Femur (tissue), 1 donor: ENCODE measurements at places on chromosomes 2 and 18.
A peak's percentile ranks its signal among the peaks of the same experiment; 100 is the strongest.

GRCh38 chr18:11981543-11982366 lies 448 bp downstream of the IMPA2 start:
- peak; percentile 62 for DNase-seq

DNA sequence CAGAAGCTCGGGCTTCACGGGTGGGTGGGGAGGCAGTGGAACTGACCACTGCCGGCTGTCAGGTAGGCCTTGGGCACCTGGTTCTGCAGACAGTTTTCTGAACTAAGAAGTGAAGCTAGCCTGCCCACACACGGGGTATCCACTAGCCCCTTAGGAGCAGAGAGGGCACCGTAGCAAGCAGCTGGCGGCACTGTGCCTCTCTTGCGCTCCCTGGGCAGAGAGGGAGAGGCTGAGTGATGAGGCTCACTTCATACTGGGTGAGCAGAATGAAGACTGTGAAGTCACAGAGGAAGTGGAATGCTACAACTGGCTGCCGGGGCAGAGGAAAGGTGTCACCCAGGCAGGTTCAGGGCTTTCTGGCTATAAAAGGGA lies 753 bp downstream of the ITPRIPL1 start:
- no peak for DNase-seq

- no peak for DNase-seq
These were observed 209.2 kb downstream of the ZNF407 start for GRCh38 chr18:74806700-74807416.

DNA sequence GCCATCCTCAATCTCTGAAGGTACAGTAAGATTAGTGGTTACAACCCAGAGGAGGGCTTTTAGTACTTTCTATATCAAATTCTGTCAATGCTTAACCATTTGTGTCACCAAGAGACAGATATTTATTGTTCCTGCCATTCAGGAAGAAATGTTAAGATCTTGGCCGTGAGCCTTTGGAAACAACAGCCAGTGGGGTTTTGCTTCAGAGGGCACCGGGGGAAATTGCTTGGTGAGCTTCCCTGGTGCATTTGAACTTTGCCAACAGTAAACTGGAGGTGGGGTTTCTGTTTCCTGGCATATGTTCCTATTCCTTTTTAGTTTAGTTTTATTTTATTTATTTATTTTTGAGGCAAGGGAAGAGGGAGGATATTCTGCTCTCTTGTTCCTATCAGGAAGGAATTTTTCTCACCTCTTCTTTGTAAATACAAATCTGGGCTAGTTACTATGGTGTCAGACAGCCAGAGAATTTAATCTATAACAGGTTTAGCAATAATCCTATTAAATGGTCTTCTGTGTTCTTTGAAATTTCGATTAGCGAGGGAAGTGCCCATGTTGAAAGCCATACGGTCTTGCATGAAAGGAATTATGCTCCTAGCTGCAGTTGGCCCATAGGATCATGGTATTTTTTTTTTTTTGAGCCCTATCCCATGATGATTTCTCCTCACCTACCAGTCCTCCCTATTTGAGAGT lies 95.7 kb downstream of the MAIP1 start:
- DNase-seq = no peak

DNA sequence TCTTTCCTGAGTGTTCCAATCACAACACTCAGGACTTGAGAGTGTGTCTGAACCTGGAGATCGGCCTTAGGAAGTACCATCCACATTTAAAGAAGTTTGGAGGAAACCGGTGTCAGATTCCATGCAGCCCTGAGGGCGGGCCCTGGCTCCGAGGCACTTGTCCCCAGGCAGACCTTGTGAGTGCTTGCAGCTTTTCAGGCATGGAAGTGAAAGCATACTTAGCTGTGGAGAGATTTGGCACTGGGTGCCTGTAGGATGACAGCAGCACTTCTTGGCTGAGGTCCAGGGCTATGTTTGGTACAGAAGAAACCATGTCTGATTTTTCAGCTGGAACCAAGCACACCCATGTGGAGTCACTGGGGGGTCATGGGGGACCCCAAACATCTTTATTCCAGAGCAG lies 230.8 kb downstream of the SEPTIN10 start:
- DNase-seq = peak; percentile 75

- no peak for DNase-seq
These were observed 118.2 kb downstream of the ZNF516 start for GRCh38 chr18:76376668-76377358.

DNA sequence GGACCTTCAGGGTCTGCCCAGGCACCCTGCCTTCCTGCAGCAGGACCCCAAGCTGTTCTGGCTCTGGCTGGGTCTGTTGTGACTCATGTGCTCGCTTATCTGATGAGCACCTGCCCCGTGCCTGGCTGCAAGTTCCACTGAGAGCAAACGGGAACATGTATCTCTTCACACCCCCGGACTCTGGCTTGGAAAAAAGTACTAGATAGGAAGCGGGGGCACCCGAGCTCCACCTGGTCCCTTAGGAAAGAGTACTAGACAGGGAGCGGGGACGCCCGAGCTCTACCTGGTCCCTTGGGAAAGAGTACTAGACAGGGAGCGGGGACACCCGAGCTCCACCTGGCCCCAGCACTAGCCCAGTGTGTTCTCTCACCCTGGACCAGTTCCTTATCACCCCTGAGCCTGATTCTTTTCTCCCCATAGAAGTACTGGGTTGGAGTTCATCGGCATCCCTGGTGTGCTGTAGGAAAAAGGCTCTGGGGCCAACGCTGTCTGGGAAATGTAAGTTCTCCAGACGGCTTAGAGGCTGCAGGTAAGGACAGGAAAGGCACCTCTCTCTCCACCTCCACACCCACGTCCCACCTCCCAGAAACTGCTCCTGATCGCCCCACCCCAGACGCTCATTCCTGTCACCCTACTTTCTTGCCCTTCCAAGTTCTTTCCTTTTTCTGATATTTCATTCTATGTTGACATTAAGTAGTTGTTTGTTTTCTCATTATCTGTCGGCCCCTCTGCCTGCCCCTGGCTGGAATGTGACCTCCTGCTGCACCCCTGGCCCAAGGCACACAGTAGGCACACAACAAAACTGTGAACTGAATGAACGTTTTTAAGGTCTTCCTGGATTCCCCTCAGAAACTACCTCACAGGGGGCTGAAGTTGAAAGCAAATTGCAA lies 40.2 kb downstream of the HDAC4 start:
- DNase-seq = no peak

DNA sequence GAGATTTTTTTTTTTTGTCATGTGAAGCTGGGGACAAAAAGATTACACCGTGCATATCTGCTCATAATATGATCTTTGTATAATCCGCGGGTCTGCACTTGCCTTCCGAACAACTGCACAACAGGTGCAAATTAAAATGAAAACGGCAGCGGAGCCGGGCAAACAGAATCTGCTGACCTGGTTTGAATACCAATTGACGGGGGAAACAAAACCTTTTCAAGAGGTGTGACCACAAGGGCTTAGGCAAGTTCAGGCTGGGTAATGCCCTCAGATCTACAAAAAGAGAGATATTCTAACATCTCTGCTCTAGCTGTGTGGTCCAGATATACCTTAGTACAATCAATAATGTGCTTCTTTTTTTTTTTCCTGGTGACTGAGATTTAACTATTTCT lies 88.5 kb downstream of the ZEB2 start:
- peak; percentile 45 for DNase-seq

GRCh38 chr18:12928641-12929040 lies 19.2 kb upstream of the SEH1L start:
- no peak for DNase-seq

DNA sequence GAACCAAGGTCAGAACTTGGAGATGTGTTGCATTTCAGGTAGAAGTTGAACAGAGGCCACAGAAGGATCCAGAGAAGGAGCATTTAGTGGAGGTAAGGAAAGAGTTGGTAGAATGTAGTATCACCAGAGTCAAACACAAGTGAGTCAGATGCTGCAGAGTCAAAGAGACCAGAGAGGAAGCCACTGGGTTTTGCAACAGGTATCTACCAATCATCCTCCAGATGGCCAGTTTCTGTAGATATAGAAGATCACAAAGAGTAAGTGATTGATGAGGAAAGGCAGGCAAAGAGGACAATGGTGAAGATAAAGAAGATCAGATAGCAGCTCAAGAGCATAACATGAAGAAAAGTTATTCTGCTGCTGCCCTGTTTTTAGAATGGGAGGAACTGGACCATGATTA lies 75.9 kb downstream of the GTF3C3 start:
- no peak for DNase-seq

GRCh38 chr2:226915846-226916360 lies 80.0 kb downstream of the RHBDD1 start:
- DNase-seq = no peak

DNA sequence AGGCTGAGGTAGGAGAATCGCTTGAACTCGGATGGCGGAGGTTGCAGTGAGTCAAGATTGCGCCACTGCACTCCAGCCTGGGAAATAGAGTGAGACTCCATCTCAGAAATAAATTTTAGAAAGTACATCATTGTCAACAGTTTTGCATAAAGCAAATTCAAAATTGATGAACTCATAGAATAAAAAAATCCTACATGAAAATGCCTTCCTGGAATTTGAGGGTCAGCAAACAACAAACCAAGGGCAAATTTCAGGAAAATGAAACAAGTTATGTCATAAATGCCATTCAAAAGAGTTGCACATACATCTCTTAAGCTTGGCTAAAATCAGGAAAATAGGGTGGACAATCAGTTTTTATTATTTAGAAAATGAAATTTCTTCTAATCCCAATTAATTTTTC lies 45.1 kb downstream of the COL5A2 start:
- DNase-seq = no peak

DNA sequence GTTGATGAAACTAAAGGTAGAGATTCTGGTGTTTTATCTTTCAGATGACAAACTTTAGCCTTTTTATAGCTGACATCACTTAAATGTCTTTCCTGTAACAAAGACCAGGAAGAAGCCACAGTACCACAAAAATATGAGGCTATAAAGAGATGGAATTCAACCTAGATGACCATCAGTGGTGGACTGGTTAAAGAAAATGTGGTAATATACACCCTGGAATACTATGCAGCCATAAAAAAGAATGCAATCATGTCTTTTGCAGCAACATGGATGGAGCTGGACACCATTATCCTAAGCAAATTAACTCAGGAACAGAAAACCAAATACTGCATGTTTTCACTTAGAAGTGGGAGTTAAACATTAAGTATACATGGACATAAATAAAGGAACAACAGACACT lies 18.3 kb upstream of the HNRNPLL start:
- DNase-seq = no peak

GRCh38 chr18:75735291-75735690 lies 307.8 kb upstream of the SMIM21 start:
- no peak for DNase-seq

- DNase-seq = no peak
These were observed 123.4 kb downstream of the GULP1 start for GRCh38 chr2:188414869-188415753.

DNA sequence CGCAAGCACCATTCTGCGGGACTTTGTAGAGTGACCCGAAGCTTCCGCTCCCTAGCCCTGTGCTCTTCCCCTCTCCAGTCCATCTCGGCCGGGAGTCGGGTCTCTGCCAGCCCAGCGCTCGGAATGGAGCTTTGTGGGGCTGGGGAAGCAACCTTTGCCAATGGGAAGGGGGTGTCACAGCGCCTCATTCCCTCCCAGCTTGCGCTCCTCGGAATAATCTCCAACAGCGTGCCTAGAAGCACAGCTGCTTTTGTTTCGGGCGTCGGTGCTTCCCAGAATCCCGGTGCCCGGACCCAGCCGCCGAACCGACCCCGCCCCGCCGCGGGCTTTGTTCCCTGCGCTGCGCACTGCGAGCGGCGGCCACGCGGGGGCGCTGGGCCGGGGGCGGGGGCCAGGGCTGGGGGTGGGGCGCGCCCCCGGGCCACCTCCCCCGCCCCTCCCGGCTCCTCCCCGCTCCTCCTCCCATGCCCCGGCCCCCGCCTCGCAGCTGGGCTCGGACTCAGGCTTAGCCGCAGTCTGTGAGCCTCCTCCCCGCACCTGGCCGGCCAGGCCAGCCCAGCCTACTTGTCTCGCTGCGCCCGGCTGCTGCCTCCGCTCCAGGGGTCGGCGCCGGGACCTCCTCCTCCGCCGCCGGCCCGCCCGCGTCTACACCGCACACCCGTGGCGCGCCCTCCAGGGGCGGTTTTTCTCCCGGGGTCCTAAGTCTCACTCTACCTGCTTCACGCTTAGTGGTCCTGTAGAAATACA lies 77.7 kb upstream of the SMAD2 start:
- peak; percentile 87 for DNase-seq

- DNase-seq = no peak
These were observed 30.6 kb downstream of the ITGB6 start for GRCh38 chr2:160169471-160169870.

DNA sequence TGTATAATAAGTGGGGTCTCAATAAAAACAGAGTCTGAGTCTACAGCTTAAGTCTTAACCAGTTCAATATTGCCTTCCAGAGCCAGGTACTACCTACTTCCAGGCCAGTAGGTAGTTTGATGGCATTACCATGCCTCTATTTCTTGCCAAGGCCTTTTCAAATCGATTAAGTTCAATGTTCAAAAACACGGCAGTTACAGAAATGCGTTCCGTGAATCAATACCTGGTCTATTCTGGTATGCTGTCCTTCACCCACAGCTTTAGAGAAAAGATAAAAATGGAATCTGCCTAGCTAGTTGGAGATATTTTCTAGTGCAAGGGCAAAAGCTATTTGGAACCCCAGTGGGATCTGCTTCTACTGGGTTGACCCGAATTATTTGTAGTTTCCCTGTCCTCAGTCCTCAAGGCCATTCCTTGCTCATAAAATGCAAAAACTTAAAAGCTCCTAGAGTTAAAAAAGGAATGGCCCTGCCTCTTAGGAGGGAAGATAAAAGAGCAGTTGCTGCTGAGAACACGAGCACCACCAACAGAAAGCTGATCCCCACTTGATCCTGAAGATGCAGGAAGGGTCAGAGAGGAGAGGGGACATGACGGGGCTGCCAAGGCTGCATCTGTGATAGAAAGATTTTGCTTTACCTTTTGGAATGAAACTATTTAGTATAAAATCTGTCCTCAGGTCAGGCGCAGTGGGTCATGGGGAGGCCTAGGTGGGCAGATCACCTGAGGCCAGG lies 109.6 kb upstream of the SCG2 start:
- DNase-seq = no peak

DNA sequence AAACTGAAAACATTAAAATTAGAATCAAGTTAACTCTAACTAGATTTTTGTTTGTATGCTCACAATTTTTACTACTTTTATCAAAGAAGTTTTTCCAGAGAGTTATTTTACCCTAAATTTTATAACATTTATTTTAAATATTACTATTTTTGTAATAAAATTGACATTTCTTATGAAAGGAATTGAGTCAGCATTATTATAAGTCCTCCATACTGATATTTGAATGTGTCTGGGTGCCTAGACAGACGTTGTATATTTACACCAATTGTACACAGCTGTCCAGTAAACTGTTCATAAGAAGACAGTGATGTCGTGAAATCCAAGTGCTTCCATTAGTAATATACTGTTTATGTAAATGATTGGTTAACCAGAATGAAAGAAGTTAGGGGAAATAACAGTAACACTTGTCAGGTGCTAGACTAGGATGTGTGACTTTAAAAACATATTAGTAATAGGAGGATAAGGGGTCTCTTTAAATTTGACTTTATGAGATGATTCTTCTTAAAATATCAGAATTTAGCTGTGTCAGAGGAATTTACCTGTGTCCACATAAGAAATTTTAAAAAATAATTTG lies 73.7 kb downstream of the TANK start:
- no peak for DNase-seq

GRCh38 chr2:236899950-236900640 lies 185.6 kb upstream of the COPS8 start:
- no peak for DNase-seq

GRCh38 chr2:23390152-23390551 lies 5.2 kb downstream of the KLHL29 start:
- peak; percentile 77 for DNase-seq
